Stimulated activated CD4-positive, alpha-beta T cell treated with anti-CD3 and anti-CD28 coated beads, TNF-alpha, amount 100 ng/mL, for 1 hour (primary cell): ENCODE measurements at places on chromosomes 3 and 15.

DNA sequence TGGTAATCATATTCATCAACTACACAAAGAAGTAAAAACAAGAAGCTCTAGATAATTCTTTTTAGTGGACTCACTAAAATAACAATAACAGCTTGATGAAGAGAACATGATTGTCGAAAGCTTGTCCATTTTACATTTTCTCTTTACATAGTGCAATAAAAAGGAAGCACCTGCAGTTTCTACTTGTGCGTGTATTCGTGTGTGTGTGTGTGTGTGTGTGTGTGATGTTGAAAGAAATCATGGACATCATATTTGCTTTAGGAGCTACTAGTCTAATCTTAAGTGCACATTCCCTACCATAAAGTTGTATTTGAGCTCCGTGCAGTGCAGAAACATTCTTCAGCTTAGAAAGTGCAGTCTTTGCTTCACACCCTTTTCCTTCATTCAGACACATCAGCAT lies 288.8 kb downstream of the ZBTB20 start:
- DNase-seq: no peak

GRCh38 chr3:115146032-115146417 lies 1.1 kb downstream of the ZBTB20 start:
- peak; percentile 11 for DNase-seq

DNA sequence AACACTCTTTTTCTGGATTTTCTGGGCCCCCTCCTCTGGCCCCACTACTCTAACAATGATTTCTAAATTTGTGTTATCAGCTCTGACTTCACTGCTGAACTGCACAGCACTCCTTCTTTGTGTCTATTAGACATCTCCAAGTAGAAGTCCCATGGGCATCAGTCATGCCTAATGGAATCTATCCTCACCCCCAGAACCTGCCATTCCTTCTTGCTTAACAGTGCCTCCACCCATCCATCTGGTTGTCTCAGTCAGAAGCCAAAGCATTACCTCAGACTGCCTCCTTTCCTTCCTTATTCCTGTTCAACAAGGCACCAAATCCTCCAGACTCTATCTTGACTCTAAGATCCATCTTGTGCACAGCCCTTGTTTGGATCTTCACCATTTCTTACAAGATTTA lies 36.2 kb downstream of the SSR3 start:
- no peak for DNase-seq

GRCh38 chr15:63539521-63539920 lies 35.1 kb downstream of the USP3 start:
- no peak for DNase-seq

DNA sequence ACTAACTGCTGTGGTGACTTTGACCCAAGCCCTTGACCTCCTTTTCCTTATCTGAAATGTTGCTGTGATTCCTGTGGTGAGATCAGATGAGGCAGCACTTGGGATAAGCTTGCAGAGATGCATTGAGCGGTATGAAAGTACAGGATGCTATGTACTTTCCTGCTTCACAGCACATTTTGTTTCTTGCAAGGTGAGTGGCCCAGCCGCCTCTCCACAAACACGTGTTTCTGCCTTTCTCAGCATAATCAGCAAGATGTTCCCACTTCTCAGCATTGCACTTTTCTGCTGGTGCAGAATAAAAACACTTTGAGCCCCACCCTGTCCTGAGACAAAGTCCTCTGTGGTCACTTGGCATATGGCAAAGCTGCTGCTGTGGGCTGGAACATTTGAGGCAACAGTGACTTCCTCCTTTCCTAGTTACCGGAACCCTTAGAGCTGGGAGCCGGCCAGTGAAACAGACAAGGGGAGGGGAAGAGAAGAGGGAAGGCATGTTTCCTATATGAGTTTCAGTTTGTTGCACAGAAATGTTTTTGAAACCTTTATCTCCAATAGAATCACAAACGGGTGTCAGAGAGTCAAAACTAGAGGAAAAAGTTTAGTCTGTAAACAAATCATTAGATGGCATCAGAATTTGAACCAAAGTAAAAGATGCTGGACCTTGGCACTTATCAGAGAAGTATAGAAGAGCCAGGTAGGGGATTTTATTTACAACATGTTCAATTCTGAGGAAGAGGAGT lies 5.0 kb downstream of the NUDT16 start:
- no peak for DNase-seq

DNA sequence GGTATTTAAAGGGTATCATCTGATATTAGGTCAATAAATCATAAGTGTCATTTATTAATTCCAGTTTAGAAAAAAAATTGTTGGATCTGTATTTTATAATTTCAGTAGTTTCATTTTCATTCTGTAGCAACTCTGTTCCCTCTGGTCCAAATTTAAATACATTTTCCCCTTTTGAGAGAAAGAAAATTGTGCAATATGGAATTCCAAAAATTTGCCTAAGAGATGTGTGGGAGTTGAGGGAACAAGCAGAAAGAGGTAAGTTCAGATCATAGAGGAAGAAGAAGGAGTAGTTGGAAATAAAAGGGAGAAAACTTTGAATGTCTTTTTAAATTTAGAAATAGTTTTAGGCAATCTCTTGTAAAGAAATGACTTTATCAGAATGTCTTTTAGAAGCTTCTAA lies 48.9 kb upstream of the MME start:
- DNase-seq: no peak

DNA sequence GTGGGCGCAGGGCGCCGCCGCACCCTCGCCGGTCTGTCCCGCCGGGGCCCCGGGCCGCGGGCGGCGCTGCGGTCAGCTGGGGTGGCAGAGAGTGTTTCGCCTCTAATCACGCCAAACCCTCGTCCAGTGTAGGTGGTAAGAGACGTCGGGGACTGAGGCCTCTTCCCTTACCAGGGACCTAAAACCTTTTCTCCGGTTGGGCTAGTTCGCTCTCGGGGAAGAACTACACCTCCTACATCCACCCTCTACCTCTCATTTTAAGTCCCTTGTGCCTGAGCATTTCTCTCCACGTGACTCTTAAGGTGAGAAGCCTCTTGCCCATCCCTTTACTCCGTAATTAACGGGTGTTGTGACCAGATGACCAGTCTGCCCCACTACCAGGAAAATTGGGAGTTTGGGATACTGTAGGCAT lies 520 bp downstream of the TMEM42 start:
- no peak for DNase-seq

DNA sequence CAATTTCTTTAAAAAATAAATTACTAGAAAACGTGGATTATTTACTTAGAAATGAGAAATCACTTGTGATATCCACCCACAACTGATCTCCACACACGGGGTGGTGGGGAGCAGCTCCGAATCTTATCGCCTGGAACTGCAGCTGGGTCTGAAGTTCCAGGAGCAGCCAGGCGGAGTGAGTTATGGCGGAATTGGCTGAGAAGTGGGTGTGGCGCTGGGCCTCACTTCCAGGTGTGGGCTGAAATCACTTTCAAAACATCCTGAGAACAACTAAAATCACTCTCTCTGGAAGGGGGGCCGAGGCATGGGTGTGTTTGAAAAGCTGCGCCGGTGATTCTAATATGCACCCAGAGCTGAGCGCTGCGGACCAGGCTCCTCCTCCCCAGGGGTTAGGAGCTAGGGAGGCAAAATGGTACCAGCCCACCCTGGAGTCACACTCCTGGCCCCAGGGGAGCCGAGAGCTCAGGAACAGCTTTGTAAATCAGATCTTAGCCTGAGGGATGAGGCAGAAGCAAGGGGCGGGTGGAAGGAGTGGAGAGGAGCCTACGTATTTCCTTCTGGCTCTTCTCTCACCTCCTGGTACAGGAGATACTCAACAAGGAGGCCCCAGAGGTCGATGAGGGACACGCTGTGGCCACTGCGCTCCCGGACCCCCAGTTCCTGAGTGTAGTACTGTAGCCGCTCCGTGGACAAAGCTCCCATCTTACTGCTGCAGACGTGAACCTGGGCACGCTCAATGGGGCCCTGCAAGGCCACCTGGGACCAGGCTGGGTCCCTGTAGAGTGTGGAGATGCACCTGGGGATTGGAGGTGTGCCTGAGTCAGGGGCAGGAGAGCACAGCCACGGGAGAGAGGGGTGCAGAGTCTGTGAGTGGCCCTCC lies 9.6 kb downstream of the PLA2G4F start:
- DNase-seq: no peak

GRCh38 chr3:127792541-127793292 lies 29.6 kb downstream of the MGLL start:
- no peak for DNase-seq

DNA sequence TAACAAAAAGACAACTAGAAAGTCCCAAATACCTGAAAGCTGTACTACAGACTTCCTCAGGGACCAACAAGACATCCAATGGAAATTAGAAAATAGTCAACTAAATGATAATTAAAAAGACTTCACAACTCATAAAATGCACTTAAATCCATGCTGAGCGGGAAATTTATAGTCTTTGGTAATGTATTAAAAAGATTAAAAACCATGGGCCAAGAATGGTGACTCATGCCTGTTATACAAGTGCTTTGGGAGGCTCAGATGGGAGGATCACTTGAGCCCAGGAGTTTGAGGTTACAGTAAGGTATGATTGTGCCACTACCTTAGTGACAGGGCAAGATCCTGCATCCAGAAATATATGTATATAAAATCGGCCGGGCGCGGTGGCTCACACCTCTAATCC lies 45.0 kb downstream of the CPEB1 start:
- DNase-seq: no peak

DNA sequence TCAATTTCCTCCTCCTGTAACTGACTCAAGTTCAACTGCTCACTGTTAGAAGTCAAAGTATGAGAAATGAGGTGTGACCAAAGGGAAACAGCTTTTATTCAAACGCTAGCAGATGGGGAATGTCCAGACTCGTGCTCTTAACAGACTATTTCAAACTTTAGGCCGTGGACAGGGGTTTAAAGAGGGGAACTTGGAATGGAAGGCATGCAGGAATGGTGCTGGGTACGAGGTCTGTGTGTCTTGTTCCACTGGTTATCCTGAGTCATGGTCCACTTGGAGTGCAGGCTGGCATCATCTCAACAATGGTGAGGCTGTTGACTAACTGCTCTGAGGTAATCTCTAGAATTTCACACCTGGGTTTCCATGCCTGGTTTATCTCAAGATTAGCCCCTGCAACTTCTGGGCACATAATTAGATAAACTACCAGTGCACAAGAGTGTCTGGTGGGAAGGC lies 22.9 kb upstream of the DNAAF4 start:
- DNase-seq: no peak

DNA sequence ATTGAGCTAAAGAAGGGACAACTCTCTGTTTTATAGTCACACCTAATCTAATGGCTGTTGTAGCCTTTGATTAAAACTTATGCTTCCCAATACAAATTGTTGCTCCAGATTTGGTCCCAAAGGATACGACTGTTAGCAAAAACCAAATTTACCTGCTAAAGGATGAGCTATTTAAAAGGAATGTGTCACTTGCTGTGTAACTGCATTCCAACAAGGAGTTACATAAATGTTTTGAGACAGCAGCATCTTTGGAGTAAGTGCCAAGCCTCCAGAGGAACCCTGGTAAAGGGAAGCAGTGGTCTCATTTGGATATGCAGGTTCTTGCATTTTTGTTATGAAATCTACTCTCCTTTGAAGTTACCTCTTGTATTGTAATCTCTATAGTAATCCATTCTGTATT lies 233.3 kb downstream of the THSD4 start:
- DNase-seq: no peak

DNA sequence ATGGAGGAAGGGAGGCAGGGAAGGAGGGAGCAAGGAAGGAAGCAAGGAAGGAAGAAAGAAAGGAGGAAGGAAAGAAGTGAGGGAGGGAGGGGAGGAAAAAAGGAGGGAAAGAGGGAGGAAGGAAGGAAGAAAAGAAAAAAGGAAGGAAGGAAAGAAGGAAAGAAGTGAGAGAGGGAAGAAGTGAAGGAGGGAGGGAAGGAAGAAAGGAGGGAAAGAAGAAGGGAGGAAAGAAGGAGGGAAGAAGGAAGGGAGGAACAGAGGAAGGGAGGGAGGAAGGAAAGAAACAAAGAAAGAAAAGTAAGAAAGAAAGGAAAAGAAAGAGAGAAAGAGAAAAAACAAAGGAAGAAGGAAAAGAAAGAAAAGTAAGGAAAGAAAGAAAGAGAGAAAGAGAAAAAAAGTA lies 183.0 kb upstream of the SLC24A5 start:
- DNase-seq: no peak

- DNase-seq: no peak
Measured at GRCh38 chr3:10447527-10448260, 57.7 kb downstream of the ATP2B2 start.

- no peak for DNase-seq
Measured at GRCh38 chr3:14725013-14725412, 50.1 kb downstream of the C3orf20 start.

DNA sequence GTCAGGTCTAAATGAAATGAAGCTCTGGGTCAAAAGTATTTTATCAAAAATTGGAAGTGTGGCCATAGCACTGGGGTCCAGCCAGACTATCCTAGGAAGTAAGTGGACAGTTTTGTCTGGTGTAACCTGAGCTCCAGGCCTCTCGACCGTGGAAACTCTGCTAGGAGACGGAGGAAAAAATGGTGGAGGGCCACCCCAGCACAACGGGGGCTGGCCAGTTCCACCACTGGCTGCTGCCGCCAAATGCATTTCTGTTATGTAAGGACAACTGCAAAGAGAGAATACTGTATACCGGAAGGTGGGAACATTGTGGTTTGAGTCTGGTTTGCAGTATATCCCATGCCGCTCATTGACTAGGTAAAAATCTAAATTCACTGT lies 235.7 kb downstream of the GREM1 start:
- DNase-seq: no peak

GRCh38 chr3:182385356-182385755 lies 407.9 kb upstream of the ATP11B start:
- DNase-seq: no peak

- no peak for DNase-seq
Measured at GRCh38 chr15:39502611-39503195, 78.2 kb upstream of the THBS1 start.

DNA sequence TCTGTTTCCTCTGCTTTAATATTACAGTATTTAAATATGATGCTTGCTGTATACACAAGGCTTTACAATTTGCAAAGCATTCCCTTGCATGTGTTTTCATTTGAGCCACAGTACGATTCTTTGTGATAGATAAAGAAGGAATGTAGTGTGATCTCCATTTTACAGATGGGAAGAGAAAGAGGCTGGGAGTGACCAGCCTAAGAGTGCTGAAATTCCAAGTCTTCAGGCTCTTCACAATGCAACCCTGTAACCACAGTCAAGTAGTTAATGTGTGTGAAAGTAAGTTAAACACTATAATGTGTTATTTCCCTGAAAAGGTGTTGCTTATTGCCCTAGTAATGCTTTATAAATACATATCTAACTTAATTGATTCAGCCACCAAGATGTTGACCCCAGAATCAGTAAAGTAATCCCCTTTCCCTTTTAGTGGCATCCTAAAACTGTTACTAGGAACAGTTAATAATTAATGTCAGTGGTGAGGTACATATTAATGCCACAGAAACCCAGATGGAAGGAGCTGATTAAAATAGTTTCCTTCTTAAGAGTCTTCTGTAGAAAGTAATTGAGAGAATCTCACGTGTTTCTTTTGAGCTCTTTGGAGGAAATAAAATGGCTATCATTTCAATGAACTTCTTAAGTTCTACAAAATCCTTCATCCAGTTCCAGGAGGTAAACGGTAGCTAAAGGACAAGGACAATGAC lies 110.4 kb downstream of the IL12A start:
- DNase-seq: no peak

DNA sequence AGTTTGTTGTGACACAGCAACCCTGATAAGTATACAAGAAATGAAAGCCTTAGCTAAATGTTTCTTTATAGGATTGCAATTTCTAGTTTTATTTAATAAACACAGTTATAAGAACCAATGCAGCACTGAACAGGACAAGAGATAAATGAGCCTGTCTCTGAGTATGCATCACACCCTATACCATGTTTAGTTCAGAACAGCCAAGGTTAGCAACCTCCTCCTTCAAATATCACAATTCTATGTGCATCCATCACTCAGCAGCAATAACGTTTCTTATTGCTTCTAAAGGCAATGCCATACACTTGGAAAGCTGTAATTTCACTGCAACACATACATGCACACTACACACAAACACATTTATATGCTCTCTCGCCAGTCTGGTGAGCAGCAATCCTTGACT lies 280.6 kb downstream of the PTPRG start:
- DNase-seq: no peak
